Cerebellum (tissue), 4 donors: ENCODE measurements at places on chromosomes 5 and 9. TPM values are rescaled to one million over a fixed set of nuclear protein-coding genes. Genes with fewer than 3 reads are reported as not detected.

IFNA21 gene
- total RNA-seq, result not detected

INSL6 gene
- total RNA-seq, result not detected

NTNG2 gene
- 25.0 TPM for total RNA-seq

GABRA1 gene
- 34.5 TPM for total RNA-seq

DIPK1B gene
- 24.1 TPM for total RNA-seq

CARTPT gene
- not detected for total RNA-seq

STK32A gene
- 37.9 TPM for total RNA-seq

FOXI1 gene
- total RNA-seq, result not detected

PTGDS gene
- total RNA-seq, result 67.5 TPM

FAM120AOS gene
- 24.7 TPM for total RNA-seq

GABRA6 gene
- total RNA-seq, result 4.4 TPM

GRIA1 gene
- total RNA-seq, result 171 TPM

CRHBP gene
- 0.64 TPM for total RNA-seq

DRD1 gene
- 1.3 TPM for total RNA-seq

DND1 gene
- 0.73 TPM for total RNA-seq

PCDHB2 gene
- 16.0 TPM for total RNA-seq

CNTRL gene
- total RNA-seq, result 25.0 TPM

TRPM3 gene
- 49.7 TPM for total RNA-seq

IFNA13 gene
- not detected for total RNA-seq

SERF1A gene
- 23.0 TPM for total RNA-seq
